ENCODE measurements at places on chromosomes 16 and 17.

DNA sequence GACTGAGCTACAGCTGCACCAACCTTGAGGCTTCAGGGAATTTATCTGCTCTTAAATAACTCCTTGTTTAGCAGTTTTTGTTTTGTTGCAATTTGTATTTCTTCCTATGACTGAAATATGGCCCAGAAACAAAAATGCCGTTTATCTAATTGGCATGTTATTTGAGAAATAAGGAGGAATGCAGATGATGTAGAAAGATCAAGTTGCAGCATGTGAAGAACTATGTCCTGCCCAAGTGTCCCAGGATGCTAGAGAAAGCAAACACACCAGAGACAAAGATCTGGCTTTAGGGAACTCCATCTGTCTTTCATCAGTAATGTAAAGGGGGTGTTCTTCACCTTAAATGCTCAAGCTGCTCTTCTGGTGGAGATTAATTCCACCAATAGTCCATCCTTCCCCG is 29.7 kb downstream of the USP31 start:
- no peak for DNase-seq

DNA sequence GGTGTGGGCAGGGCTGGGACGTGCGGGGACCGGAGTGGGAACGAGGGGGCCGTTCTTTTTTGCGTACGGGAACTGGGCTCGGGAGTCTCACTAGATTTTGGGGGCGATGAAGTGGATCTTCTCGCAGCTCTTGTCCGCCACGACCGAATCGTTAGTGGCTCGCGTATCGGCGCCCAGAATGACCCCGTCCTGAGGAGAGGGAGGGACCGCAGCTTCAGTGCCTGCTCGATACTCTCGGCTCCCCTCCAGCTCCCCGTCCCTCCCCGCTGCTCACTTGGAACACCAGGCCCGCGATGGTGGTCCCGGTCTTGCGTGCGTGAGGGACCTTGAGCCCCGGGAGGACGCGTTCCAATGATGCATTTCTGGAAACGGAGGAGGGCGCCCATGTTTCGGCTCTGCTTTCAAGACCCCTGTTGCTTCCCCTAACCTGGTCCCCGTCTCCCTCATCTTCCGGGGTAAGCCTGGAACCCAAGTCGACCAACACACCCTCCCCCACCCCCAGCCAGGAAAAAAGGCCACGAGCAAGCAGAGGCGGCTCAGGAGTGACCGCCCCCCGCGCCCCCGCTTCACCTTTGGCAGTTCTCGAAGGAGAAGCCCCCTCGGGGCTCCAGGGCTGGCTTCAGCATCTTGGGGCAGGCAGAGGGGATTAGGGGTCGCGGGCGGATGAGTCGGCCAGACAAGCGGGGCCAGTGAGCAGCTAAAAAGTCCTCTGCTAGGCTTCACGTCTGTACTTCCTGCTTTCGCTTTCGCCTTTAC is at the start of gene PSMB10:
Gene PSMB10, minus strand, starts transcription at position 727 of the 756 bp plus-strand sequence. Its CDS starts 101 bp downstream, at position 626.
- peak; percentile 49 for DNase-seq

DNA sequence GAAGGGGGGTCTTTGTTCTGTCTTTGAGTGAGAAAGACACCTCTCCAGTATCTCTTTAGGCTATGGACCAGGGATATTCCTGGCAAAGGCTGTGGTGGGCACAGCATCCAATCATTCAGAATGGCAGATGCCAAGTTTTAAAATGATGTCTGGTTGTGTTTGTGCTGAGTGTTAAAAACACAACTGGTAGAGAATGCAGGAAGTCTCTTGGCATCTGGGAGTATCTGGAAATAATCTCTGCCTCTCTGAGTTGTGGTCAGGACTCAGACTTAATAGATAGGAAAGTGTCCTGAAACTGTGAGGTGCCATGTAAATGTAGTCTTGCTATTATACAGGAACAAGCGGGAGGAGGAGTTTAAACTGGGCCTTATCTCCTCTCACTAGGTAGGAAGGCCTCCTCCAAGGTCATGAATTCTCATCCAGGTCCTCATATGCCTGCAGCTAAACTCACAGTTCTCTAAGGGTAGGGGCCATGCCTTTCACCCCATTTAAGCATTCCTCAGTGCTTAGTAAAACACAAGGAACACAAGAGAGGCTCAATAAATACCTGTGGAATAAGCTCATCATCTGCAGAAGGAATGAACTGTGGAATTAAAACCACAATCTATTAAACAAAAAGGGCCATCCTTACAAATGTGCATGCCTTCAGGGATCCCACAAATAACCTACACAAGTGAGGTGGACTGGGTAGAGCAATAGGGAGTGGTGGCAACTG is 317.6 kb downstream of the CBLN1 start:
- no peak for DNase-seq

DNA sequence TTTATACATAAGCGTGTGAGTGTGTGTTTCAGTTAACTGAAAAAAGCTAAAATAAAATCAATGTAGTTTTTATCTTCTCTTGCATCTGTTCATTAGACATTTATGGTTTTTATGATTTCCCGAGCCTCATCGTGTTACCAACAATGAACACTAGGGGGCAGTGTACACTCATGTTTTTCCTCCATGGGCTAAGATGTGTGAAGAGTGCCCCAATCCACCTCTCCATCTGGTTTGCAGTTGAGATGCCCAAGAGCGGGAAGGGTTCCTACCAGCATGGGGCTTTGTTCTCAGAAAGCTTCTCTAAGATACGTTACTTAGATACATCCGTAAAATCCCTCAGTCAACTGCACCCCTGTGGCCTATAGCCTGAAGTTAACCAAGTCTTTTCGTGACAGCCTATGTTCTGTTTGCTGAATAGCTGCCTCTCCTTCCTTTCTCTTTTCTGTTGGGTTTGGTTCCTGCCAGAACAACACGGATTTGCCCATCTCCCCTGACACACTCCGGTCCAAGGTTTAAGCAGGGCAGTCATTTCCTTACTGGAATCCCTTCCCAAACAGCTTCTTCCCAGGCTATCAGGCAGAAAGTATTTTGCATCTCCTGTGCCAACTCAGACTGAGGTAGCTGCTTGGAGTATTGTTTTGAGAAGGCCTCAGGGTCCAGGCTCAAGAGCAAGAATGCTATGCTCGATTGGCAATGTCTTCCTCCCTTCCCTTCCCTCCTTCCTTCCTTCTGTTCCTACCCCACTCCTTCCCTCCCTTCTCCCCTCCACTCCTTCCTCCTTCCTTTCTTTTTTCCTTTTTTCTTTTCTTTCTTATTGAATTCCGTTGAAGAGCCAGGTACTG is 12.9 kb upstream of the ELAC2 start:
- DNase-seq, result peak; percentile 57

DNA sequence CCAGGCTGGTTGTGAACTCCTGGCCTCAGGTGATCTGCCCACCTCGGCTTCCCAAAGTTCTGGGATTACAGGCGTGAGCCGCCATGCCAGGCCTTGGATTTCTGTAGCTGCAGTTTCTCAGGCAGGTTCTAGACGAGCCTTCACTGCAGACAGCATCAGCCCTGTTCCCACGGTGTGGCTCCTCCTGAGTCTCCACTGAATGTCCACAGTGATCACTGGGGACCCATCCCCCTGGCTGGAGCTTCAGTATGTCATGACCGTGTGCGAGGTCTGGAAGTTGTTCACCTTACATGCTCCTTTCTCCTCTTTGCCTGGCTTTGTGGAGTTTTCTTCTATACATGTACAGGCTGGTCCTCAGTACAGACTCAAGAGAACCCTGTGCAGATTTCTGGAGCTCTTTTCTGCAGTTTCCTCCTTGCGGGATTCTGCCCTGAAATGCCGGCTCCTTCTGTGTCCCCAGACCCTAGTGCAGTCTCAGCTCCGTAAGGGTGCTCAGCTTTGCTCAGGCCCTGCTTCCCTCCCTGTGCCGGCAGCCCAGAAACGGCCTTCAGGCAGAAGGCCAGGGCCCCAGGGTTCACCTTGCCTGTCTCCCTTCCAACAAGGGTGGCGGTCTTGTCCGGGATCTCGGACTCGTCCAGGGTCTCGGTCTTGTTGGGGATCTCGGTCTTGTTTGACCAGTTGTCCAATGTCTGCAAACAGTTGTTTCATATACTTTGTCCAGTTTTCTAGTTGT is 14.3 kb upstream of the FASN start:
- DNase-seq, result no peak

- no peak for DNase-seq
These were observed 1.6 kb downstream of the RANGRF start for GRCh38 chr17:8290043-8290442.

- no peak for DNase-seq
These were observed 2.6 kb downstream of the MXRA7 start for GRCh38 chr17:76707985-76708807.

GRCh38 chr17:41891135-41892020 is 26.2 kb upstream of the KLHL11 start:
- no peak for DNase-seq

GRCh38 chr17:48262982-48263730 is 155.6 kb downstream of the SNX11 start:
- DNase-seq, result no peak

DNA sequence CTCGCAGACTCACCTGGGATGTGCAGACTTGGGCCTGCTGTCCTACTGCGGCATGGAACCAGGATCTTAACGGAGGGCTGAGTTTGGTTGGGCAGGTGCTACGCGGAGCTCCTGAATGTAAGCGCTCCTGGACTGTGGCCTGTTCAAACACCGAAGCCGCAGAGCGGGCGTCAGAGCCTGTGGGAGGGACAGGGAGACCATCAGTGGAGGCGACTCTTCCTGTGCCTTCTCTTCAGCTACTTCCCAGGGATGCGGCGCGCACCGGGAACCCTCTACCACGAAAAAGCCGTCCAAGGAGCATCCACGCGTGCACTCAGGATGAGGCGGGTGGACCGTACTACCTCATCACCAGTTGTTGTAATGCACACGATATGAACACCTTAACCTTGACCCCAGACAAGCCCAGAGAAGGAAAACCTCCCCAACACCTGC is 2.0 kb downstream of the USP36 start:
- no peak for DNase-seq

DNA sequence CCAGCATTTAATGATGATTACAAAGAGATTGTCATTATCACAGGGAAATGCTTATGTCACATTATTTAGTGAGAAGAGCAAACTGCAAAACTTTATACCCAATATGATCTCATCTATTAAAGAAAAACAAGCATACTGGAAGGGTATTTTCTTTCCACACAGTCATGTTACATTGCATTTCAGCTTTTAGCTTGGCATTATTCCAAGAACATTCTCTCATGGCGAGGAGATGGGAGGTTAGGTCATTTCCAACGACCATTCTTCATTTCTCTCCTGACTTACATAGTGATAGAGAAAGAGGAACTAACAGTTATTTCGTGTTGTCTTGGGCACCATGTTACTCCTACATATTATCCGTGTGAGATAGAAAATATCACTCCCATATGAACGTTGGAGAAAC is 309.4 kb upstream of the XYLT1 start:
- DNase-seq, result no peak

GRCh38 chr17:55303701-55304145 is 39.0 kb downstream of the HLF start:
- DNase-seq, result no peak

- no peak for DNase-seq
These were observed 55.0 kb downstream of the STX8 start for GRCh38 chr17:9520649-9521048.

GRCh38 chr17:72419866-72420774 is 299.3 kb downstream of the SOX9 start:
- DNase-seq, result no peak

- no peak for DNase-seq
These were observed 9.6 kb downstream of the SRRM2 start for GRCh38 chr16:2761886-2762583.

DNA sequence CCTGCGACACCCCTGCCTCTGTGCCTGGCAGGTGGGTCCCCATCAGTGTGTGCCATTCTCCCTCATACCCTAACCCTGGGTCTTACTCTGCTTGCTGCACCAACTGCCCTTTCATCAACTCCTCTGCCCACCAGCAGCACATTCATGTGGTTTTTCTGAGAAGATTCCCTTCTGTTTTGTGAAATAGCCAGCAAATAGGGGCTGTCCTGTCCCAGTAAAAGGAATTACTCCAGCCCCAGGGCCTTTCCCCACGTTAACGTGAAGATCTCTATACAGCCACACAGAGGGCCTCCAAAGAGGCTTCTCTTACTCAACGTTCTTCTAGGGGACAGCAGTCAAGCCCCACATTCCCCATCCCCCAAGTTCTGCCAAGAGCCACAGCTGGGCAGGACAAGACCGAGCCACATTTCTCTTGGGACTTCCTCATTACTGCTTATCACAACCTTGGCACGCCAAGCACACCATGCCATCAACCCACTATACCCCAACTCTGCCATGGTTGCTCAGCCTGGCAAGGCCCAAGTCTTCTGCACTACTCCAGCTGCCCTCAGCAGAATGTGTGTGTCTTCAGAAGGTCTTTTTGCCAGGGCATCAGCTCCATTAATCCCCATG is 18.7 kb upstream of the CCL2 start:
- DNase-seq, result no peak

- no peak for DNase-seq
These were observed 41.6 kb upstream of the TAC4 start for GRCh38 chr17:49889500-49889899.

- DNase-seq, result no peak
These were observed 253.2 kb downstream of the PRKCA start for GRCh38 chr17:66555605-66556004.

DNA sequence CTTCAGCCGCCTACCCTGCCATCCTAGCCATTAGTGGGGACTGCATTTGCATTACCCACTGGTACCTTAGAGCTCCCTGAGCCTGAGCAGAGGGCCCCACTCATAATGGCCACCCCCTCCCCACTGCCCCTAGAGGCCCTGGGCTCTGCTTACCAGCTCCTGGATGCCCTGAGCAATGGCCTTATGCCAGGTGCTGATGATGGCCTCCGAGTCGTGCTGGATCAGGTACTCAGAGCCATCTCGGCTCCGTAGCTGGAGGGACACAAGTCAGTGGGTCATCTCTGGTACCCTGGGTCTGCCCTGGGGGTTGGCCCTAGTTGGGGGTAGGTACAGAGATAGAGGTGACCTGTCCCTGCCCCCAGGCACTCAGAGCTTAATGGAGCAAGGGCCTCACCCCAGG is 34.9 kb downstream of the ARHGAP27 start:
- DNase-seq, result no peak

DNA sequence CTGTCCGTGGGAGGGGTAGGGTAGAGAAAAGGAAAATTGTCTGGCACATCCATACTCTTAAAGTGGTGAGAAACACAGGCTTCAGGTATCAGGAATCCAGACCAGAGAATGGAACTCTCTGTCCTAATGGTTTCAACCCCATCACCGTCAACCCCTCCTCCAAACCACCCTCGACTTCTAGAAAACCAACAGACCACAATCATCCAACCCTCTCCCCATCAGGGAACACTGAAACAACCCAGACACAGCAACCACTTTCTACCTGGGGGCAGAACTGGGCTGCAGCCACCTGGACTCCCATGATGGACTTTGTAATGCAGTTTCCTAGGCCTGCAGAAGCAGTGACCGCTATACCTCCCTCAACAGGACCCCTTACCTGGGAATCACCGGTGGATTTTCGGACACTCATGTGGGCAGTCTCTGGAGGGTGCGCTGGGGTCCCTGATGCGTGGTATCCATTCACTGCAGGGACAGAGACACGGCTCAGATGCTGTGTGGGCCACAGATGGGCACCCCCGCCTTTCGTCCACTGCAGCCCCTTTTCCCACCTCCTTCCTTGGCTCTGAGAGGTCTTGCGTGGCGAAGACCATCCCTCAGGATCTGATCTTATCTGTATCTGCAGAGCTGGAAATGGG is 64.3 kb upstream of the RCVRN start:
- no peak for DNase-seq

Data from activated CD4-positive, alpha-beta T cell treated with anti-CD3 and anti-CD28 coated beads, Interleukin-2, amount 50 U/mL, for 24 hours (primary cell).